ENCODE measurements at places on chromosomes 2 and 18.

DNA sequence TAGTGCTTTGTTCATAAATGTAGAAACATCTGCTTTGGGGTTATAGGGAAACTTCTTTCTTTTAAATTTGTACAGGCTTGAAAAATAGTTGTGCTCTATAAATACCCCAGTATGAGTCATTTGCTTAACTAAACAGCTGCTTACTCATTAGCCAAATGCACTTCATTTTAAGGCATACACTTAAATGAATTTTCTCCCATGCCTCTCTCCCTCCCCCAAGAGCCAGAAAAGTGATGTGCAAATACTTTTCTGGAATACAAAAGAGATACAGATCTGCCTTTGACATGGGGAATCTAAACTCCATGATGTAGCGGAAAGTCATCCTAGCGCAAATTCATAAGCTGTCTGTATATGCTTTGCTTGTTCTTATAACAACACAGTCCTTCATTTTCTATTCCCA is 469.4 kb downstream of the DLGAP1 start:
- DNase-seq = no peak

DNA sequence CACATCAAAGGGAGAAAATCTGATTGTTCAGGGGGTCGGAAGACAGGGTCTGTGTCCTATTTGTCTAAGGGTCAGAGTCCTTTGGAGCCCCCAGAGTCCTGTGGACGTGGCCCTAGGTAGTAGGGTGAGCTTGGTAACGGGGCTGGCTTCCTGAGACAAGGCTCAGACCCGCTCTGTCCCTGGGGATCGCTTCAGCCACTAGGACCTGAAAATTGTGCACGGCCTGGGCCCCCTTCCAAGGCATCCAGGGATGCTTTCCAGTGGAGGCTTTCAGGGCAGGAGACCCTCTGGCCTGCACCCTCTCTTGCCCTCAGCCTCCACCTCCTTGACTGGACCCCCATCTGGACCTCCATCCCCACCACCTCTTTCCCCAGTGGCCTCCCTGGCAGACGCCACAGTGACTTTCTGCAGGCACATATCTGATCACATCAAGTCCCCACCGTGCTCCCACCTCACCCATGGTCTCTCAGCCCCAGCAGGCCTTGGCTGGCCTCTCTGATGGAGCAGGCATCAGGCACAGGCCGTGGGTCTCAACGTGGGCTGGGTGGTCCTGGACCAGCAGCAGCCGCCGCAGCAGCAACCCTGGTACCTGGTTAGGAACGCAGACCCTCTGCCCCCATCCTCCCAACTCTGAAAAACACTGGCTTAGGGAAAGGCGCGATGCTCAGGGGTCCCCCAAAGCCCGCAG is 3.8 kb downstream of the PROC start:
- DNase-seq = no peak

- no peak for DNase-seq
Observed at GRCh38 chr2:145065342-145065741, 545.4 kb upstream of the ZEB2 start.

GRCh38 chr2:96399342-96400048 is 63.9 kb downstream of the NCAPH start:
- DNase-seq = no peak

DNA sequence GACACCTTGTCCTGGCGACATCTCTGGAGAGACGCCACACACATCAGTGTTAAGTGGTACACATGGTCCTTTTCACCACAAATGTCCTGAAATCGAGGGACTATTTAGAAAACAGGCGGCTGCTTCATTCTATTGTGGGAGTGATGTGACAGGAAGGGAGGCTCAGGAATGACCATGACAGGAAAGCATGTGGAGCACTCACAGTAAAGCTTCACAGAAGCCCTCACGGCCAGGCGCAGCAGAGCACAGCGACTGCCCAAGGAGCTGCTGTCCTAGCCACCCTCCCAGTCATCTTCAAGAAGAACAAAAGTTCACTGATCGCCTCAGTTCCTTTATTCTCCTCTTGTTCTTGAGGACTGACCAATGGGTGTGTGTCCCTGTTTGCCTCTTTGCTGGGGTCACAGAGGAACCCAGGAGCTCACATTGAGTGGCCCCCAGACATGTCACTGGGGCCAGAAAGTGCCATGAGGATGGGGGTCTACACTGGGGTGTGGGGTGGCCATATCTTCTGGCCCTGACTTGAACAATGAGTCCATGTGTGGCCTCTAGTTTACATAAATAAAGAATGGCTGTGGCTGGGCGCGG is 84.6 kb upstream of the RANBP2 start:
- no peak for DNase-seq

DNA sequence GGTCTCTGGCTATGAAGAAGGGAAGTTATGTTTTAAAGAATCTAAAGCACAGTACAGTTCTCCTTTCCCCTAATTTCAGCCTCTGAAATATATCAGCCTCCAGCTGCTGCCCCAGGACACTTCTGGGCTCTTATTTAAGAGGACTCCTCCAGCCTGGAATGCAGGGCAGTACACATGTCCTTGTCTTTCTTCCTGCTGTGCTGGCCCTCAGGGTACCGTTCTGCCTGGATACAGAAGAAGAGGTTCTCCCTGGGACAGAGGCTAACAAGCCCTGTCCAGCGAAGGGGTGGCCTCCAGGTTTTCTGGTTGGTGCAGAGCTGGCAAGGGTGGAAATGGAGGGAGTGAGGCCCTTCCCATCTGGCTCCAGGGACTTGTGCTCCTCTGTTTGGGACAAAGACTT is 22.1 kb downstream of the MLPH start:
- no peak for DNase-seq

- DNase-seq = no peak
Observed at GRCh38 chr2:226916669-226917068, 80.8 kb downstream of the RHBDD1 start.

DNA sequence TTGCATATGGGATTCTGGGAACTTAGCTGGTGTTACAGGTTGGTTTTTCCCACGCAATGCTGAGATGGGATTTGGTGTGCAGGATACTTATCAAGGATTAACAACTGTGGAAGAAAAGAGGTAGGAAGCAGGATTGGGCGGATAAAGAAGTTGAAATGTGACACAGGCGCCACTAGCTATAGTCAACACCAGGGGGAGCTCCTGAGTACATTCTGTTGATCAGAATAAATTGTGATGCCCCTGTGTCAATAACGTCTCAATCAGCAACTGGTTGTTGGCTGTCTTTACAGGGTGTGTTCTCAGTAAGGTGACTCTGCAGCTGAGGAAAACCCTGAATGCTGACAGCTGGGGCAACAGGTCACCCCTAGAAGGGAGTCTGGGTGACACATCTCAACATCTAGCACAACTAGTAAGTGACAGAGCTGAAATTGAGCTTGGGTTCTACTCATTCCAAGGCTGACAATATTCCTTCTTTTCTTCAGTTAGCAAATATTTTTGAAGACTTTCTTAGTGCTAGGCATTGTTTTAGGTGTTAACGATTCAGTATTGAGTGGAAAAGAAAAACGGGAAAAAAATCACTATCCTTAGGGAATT is 143.0 kb downstream of the ARL6IP6 start:
- DNase-seq = peak; percentile 18

DNA sequence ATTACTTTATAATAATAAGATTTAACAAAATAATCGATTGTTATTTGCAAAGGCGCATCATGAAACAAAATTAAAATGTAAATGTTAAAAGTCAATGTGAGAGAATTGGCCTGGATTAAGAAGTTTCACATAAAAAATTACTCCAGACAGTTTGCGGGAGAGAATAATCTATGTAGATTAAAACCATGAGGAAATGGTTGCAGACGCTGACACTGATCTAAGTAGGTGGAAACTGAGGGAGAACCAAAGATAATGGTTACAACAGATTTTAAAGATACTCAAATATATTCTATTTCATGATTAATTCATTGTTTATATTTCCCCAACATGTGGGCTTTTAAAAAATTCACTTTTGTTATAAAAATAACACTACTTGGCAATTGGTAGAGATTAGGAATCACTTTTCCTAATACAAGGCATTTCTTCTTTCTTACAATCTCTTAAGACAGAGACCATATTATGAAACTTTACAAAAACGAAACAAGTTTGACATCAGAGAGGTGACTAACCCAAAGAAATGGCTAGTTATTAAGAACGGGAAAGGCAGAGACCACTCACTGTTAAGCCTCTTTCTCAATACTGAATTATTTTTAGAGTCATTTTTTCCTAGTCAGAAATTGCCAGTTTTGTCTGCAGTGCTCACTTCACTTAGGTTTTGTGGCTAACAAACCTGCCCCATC is 1.6 kb downstream of the KANSL1L start:
- no peak for DNase-seq

DNA sequence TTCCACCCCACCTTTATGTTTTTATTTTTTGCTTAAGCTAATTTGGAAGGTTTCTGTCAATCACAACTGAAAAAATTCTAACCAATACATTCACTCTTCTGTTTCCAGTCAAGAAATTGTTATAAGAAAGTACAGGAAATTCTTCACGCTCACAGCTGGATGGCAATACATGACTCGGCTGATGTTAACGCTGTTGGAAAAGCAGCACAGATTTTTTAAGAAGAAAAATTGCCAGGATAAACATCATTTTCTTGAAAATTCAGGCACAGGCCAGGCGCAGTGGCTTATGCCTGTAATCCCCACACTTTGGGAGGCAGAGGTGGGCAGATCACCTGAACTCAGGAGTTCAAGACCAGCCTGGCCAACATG is 46.1 kb downstream of the STPG4 start:
- no peak for DNase-seq

- DNase-seq = no peak
Observed at GRCh38 chr18:35139517-35139916, 98.3 kb downstream of the MAPRE2 start.

- DNase-seq = no peak
Observed at GRCh38 chr2:238710032-238710735, 137.7 kb upstream of the TWIST2 start.

- no peak for DNase-seq
Observed at GRCh38 chr2:161173541-161174194, 13.4 kb downstream of the TANK start.

DNA sequence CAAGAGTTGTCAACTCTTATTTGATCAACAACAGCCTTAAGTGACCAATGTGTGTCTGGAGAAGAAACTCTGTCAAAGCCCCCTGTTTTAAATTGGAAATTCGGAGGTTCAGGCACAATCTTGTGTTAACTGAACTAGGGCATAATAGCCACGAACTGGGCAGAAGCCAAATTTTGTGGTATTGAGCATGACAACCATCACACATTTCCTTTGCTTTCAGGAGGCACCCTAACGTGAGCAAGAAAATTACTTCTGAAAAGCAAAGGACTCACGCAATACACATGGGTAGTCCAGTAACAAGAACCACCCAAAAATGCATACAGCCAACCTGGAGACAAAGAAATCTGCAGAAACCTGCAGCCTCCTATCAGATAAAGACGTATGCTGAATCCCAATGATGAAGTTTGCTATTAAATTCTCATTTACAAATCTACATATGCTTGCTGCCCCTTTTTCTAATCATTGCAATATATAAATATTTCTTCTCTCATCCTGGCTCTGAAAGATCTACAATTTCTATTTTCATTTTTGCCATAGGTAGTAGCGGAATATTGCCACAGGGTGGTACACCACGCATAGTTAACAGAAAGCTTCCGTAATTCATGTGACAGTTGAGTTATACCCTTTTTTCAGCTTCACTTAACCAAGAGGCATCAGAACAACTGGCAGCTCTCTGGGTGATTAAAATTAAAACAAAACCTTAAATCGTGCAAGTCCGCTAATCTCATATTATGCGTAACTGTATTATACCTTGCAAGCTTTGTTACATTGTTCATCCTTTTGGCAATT is 495.8 kb downstream of the NRXN1 start:
- no peak for DNase-seq

DNA sequence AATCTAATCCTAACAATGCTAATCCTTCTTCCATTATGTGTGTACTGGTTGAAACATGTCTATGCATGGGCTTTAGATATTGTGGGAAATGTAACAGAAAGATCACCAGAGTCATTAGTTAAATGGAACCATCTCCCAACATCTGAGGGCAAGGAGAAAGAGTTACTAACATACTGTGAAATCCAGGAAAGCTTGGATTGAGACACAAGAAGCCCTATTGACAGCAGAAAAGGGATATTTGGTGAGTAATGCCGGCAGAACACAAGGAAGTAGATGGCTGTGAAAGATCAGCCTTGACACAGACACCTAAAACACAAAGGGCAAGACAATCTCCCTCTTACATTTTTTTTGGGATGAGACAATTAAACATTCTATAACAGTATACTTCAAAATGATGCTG is 28.5 kb upstream of the LAMA1 start:
- no peak for DNase-seq

DNA sequence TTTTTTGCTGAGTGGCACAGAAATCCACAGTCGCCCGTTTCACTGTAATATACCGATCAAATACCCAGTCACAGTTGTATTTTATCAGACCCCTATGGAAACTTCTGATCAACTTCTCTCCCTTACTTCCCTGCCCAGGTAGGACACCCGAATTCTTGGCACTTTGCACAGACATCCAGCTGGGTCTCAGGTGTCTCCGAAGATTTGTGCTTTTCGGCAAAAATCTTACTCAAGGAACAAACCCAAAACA is 596 bp downstream of the MREG start:
- no peak for DNase-seq

GRCh38 chr2:181988154-181988924 is 2.7 kb downstream of the PPP1R1C start:
- no peak for DNase-seq

- no peak for DNase-seq
Observed at GRCh38 chr2:23828256-23828980, 98.5 kb downstream of the ATAD2B start.

DNA sequence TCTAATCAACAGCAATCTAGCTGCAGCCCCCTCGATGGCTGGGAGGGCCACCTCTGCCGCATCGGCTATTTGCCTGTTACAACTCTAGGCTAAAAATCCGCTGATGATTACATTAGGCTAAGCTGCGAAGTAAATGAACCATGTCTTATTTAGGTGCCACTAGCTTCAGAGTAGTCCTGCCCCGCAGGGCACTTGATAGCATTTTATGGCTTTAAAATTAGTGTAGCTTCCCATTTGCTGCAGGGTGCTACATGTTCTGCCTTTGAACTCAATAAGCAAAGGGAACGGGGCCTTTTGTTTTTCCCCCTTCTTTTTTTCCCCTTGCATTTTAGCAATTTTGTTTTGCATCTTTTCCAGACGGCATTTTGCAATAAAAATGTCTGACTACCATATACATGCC is 270.2 kb downstream of the GBX2 start:
- no peak for DNase-seq

DNA sequence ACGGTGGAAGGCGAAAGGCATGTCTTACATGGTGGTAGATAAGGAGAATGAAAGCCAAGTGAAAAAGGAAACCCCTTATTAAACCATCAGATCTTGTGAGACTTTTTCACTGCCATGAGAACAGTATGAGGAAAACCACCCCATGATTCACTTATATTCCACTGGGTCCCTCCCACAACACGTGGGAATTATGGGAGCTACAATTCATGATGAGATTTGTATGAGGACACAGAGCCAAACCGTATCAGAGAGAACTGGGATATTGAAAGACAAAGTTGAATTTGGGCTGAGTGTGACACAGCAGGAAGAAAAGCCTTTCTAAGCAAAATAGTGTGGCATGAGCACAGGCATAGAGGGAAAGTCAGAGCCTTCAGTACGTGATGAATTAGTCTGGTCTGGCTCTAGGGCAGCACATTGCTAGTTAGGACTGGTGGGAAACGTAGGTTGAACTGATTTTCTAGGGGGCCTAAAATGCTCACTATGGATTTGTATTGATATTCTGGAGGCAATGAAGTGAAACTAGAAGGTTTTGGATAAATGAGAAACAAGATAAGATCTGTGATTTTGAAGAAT is 84.8 kb upstream of the RND3 start:
- no peak for DNase-seq
